ENCODE measurements at places on chromosomes 4 and X.

DNA sequence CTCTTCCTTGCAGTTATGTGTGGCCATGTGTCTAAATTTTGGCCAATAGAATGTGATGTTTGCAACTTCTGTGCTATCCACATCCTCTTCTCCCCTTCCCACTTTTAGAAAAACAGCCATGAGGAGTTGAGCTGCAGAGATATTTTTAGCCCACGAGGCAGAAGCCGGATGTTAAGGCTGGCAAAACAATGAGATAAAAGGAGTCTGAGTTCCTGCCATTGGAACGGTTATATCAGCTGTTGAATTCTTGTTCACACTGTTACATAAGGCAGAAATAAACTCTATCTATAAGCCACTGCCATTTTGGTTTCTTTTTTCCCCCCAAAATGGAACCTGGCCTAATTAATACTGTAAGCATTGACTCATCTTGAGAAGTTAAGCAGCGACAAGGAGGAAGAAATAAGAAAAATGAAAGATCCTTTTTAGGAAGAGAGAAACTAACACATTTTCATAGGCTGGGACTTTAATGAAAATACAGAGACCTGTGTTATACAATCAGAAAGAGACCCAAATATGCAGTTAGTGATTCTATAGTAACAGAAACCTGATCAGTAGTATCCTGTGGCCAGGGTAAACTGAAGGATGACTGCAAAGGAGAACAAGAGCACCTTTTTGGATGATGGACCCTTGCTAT is 200.5 kb downstream of the INPP4B start:
- no peak for DNase-seq

- DNase-seq: no peak
Measured at GRCh38 chrX:107619885-107620322, 8.4 kb upstream of the PRPS1 start.

GRCh38 chr4:5203993-5204310 is 152.7 kb downstream of the STK32B start:
- DNase-seq: no peak

GRCh38 chr4:77671051-77671450 is 65.4 kb downstream of the CXCL13 start:
- no peak for DNase-seq

DNA sequence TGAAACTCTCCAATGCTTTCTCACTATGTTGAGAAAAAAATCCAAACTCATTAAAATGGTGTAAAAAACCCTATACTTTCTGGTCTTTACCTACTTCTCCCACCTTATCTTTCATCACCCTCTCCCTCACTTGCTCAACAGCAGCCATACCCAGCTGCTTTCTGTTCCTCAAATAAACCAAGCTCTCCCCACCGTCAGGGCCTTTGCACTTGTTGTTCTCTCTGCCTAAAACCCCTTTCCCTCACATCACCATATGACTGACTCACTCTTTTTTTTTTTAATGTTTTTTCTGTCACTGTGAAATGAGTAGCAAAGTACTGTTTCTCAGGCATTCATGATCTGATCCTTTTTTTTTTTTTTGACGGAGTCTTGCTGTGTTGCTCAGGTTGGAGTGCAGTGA is 122.3 kb upstream of the TMEM164 start:
- no peak for DNase-seq

GRCh38 chr4:142353149-142353738 is 492.9 kb downstream of the INPP4B start:
- DNase-seq: no peak

- DNase-seq: no peak
Measured at GRCh38 chrX:52979993-52980392, 21.7 kb upstream of the FAM156A start.

DNA sequence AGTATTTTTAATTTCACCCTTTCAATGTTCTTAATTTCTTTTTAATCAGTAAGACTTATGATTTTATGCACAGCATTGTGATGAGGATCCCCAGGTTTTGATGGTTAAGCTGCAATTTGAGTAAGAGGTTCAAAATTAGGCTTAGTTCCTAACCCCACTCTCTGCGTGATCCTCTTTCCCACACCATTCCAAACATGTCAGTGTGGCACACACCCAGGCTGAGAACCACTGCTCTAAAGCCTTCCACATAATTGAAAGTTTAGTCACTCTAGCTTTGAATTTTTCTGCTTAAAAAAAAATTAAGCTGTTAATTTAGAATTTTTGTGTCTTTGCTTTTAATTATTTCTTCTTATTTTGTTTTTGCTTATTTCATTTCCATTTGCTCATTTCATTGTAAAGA is 68.8 kb upstream of the SLC7A11 start:
- DNase-seq: no peak

- no peak for DNase-seq
Measured at GRCh38 chrX:153499876-153500275, 5.1 kb downstream of the BGN start.

GRCh38 chr4:16757080-16757521 is 141.3 kb downstream of the LDB2 start:
- no peak for DNase-seq

- DNase-seq: no peak
Measured at GRCh38 chrX:152930516-152930915, 32.6 kb downstream of the ZNF185 start.

DNA sequence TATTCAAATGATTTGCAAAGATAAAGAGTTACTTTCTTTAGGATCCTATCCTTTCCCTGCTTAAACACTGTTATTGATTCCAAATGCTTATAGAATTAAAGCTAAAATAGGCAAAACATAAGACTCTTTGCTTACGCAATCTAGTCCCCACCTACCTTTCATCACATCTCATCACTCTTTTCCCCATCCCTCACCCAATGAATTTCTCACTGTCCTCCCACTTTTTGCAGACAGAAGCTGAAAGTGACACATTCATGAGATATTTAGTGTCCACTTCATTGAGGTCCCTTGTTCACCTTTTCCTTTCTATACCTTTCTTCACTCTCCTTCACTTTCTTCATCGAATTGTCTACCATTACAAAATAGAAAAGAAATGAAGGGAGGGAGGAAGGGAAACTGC is 424 bp downstream of the SATL1 start:
- no peak for DNase-seq

DNA sequence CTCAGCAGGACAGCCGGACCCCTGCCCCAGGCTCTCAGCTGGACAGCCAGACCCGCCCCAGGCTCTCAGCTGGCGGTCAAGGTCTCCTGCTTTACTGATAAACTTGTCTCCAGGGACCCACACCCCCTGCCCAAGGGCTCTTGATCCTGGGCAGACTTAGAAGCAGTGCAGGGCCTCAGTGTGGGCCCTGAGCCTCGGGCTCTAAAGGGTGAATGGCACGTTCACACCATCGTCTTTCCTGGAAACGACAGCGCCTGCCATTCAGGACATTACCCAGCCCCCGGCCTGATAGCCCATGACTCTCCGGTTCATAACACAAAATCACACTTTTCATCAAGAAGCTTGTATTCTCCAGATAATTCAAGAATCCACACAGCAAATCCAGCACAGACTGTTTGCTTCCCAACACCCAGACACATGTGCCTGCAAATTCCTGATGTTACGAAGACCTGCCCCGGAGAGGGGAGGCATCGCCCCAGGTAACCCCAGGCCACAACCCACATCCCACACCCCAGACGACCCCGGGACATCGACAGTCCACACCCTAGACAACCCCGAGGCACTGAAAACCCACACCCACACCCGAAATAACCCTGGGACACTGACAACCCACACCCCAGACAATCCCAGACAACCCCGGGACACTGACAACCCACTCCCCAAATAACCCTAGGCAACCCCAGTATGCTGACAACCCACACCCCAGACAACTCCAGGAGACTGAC is 136.8 kb downstream of the FAM53A start:
- DNase-seq: no peak

- DNase-seq: no peak
Measured at GRCh38 chrX:10615931-10616774, 4.2 kb downstream of the MID1 start.

DNA sequence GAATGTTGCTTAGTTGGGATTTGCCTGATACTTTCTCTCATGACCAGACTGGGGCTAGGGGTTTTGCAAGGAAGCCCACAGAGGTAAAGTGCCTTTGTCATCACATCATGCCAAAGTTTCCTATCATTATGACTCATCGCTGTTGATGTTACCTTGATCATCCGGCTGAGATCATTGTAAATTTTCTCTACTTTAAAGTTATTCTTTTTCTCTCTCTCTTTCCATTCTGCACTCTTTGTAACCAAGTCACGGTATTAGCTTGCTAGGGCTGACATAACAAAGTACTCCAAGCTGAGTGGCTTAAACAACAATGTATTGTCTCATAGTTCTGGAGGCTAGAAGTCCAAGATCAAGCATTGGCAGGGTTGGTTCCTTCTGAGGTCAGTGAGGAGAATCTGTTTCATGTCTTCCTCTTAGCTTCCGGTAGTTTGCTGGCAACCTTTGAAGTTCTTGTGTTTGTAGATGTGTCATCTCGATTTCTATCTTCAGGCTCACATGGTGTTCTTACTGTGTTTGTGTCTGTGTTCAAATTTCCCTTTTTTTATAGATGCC is 113.0 kb downstream of the DTHD1 start:
- DNase-seq: peak; percentile 5

GRCh38 chrX:19964017-19964710 is 26.7 kb downstream of the BCLAF3 start:
- no peak for DNase-seq

DNA sequence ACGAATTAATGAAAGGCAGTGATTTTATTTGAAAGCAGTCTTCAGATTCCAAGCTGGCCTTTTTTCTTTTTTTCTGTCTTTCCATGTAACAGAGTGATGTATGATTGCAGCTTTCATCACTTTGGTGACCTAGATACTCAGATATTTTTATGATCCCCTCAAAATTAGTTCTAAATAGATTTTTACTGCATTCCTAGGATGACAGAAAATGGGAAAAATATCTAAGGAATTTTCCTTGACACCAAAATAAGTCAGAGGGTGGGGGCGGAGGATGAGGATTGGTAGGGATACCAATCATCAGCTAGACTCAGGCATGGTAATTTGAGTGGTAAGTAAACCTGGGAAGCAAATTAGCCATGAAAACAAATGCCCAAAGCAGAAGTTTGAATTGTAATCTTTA is 11.9 kb upstream of the HMGB2 start:
- no peak for DNase-seq
